GM04504 (cell line): ENCODE measurements at places on chromosomes 2 and 18.

DNA sequence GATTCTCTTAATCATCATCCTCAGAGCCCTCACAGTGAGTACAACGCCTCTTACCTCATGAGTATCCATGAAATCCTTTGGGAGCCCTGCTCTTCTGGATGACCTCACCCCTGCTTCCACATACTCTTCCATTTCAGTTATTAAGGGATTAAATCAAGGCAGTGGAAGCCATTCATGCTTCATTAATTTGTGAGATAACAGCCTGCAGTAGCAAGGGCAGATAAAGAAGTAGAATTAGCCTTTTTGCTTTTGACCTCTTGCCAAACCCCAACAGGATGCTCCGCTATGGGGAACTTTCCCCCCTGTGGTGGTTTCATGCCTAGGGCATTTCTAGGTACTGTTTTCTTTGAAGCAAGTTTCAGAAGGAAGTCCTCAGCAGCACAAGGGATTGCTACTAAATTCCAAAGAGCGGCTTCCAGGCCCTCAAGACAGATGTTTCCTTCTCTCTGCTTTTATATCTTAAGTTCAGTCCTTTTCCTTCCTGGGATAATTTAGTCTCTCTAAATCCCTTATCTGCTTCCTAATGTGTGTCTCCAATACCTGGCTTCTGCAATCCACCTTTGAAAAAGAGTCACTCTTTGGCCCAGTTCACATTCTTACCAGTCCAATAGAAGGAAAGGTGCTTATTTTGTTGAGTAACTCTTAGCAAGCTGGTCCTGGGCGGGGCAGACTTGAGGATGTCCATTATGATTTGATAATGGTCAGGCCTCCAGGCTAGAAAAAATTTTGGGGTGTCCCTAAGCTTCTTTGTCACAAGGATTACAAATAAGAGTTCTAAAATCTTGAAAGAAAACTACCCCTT, 76.9 kb downstream of the MYO1B start:
- DNase-seq: no peak

- no peak for DNase-seq
Measured at GRCh38 chr2:222465746-222466145, 41.4 kb downstream of the SGPP2 start.

GRCh38 chr2:128284841-128285240, 33.8 kb downstream of the HS6ST1 start:
- DNase-seq: no peak

GRCh38 chr18:61595615-61596251, 262.5 kb downstream of the CDH20 start:
- DNase-seq: no peak

DNA sequence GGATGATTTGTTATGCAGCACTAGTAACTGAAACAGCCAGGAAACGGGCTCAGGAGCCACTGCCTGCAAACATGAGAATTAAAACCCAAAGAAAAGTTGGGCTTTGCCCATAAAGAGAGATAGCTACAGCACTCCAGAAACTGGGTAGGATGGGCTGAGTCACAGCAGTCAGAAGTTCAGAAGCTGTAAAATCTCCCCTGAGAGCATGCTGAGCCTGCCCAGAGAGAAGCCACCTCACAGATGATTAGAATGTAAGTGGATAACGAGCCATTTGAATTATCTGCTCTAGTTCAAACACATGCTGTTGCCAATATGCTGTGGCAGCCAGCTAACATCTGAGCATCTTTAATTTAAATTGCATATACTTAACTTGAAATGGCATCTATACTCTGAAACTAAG, 388.1 kb upstream of the ACVR2A start:
- no peak for DNase-seq

DNA sequence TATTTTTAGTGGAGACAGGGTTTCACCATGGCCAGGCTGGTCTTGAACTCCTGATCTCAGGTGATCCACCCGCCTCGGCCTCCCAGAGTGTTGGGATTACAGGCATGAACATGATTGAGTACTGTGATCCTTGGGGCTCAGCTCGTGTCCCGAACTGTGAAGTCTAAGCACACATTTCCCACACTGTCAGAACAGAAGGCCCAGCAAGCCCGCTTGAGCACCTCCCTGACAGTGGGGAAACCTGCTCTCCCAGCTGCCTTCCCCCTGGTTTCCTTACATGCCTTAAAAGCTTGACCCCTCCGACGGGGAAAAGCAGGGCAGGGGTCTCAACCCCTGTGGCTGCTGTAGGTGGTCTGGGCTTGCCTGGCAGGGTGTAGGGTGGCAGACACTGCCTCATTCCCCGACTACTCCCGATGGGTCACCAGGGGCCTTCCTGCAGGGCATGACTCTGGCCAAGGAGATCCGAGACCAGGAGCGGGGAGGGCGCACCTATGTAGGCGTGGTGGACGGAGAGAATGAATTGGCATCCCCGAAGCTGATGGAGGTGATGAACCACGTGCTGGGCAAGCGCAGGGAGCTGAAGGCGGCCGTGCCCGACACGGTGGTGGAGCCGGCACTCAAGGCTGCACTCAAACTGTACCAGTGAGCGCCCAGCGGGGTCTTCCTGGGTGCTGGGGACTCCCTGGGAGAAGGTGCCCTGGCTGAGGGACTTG, 10.1 kb downstream of the VIL1 start:
- no peak for DNase-seq

GRCh38 chr18:47771922-47772321, 158.5 kb downstream of the SMAD2 start:
- DNase-seq: no peak

DNA sequence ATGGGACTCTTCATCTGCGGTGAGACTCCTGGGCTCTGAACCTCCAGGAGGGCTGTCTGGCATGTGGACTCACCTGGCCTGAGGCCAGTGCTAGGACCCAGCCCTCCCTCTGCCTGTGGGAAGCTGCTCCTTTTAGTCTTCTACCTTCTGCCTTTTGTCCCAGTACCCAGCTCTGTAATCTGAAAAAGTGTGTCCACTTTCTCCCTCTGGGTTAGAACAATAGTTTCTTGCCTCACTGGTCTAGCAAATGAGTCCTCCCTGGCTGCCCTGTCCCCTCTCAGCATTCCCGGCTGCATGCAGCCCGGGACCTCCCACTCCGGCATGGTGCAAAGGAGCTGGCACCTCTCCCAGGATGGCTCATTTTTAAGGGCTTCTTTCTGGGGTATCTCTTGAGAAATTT, 25.9 kb downstream of the GKN2 start:
- no peak for DNase-seq

DNA sequence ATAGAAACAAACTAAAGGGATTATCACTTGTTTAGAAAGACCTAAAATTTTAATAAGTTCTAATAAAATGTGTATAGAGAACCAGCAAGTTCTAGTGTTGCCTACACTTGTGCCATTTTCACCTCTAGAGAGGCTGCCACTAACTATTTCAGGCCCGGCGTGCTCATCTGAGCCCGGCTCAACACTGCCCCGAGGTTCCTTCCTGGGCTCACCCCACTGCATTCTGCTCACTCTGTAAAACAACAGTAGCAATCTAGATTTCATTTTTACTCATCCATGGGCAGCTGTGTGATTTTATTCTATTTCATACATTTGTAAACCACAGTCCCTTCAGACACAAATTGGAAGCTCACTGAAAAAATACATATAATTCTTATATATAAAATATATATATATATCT, 253.2 kb downstream of the L3MBTL4 start:
- DNase-seq: no peak

- DNase-seq: no peak
Measured at GRCh38 chr2:215413484-215413777, 22.4 kb downstream of the FN1 start.

DNA sequence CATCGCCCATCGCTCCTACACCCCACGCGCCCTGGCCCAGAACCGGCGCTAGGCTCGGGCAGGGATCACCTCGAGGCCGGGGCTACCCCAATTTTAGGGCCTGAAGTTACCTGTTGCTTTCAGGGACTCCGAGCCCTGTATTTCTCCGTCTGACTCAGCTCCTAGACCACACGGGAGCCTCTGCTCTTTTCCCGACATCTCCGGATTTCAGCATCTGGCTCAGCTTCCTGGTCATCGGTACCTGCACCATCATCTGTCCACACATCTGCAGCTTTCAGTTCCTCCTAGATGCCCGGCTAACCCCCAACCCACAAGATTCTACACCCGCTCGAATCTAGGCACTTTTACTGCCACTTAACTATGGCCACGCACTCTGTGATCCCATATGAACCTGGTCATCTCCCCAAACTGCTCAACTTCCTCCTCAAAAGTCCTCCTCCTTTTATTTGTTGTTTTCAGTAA, 12.1 kb upstream of the HMSD start:
- no peak for DNase-seq

DNA sequence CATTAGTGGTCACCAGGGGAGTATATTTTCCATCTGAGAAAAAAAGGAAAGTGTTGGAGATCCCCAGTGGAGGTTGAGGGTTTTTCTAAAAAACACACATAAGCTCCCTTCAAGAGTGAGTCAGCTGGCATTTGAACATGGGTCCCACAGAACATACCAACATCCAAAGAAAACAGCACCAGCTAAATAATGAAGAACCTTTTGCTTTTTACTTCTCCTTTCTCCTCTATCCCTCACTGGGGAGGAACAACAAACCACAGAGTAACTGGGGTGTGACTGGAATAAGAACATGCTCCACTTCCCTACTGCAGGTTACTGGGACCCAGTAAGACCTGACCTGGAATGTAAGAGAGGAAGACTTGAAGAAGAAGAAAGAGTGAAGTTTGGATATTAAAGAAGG, 56.5 kb upstream of the RAPH1 start:
- no peak for DNase-seq

- DNase-seq: peak; percentile 40
Measured at GRCh38 chr2:46461011-46461674, 18.2 kb upstream of the TMEM247 start.

- DNase-seq: no peak
Measured at GRCh38 chr2:107694667-107695066, 132.0 kb upstream of the RGPD4 start.

DNA sequence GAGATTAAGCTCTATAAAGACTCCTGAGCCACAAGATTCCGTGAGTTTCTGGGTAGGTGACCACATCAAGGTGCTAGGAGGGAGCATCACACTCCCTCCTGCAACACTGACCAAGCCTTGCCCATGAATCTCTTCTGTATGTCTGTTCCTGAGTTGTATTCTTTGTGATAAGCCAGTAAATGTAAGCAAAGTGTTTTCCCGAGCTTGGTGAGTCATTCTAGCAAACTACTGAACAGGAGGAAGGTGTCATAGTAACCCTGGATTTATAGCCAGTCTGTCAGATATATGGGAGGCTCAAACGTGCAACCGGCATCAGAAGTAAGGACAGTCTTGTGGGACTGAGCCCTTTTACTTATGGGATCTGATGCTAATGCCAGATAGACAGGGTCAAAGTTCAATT, 346.1 kb upstream of the KYNU start:
- no peak for DNase-seq

DNA sequence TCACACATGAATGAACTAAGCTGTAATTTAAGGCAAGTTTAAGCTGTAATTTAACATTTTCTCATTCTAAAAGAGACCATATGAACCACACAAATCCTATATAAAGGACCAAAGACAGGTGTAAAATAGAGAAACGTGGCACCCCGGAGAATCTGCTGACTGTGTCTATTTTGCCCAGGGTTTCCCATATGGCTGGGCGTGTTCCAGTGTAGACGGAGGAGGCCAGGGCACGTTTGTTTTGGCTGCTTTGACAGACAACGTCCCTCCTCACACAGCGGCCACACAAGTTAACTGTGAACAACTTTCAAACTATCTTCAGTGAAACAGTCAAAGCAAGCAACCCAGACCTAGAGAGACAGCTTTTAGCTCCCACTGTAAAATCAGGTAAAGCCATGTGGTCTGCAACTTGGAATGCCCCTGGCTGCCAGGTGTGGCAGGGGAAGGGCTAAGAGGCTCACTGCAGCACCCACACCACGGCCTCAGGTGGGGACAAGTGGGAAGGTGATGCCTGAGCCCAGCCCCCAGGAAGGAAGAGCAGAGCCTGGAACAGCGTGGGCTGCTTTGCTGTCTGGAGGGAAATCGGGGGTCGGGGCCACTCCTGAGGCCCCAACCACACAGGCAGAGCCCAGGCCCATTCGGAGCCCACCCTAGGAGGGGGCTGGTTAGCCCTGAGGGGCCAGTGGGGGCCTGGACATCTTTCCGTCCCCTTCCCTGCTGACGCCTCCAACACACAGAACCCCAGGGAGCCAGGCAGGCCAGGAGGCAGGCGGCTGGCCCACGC, 40.7 kb downstream of the SLC66A2 start:
- no peak for DNase-seq

DNA sequence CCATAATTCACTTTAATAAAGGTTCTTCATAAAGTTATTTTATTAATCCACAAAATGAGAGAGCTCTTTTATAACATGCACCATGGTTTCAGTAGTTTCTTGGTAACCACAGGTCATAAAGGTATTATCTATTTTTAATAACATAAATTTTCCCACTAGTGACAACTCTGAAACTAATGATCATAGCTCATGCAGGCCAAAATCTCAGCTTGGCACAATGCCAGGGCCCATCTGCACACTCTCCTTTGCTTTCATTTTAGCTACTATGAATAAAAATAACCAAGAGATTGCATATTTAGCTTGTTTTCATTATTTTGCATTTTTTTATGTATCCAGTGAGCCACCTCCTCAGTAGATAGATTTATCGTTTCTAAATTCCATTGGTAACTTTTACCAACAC, 691.8 kb upstream of the CHAC2 start:
- no peak for DNase-seq

DNA sequence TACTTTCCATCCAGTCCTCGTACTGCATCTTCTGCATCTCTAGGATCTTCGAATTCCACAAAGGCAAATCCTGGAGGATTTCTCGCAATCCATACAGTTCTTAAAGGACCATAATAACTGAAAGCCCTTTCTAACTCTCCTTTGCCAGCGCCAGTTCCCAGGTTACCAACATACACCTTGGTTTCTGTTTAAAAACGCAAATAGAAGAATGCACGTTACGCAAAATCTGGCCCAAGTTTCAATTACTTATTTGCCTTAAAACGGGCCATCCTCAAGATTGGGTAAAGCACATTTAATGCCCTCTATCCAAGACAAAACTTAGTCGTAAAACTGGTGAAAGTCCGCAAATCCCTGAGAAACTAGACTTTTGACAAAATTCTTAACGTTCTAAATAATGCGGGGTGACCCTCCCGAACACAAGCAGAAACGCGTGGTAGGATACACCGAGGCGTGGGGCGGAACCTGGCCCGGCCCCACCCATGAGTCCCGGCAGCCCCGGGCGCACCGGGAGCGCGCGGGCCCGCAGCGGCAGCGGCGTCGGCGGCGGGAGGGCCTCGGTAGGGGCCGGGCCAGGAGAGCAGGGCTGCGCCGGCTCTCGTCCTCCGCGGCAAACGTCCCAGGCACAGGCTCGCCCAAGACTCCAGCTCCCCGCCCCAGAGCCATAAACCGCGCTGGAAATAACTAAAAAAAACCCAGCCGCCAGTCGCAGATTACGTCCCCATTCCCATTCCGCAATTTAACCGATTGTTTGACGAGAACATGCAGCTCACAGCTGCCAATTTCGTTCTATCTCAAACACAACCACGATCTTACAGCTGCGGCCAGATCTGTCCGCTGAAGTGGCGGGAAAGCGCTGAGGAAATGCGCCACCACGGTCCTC, 910 bp downstream of the SRSF7 start:
- peak; percentile 18 for DNase-seq

- DNase-seq: no peak
Measured at GRCh38 chr2:234313558-234313957, 183.3 kb downstream of the ARL4C start.
